ENCODE measurements at places on chromosomes 6 and 20. TPM values are rescaled to one million over a fixed set of nuclear protein-coding genes. Genes with fewer than 3 reads are reported as not detected.

DNA sequence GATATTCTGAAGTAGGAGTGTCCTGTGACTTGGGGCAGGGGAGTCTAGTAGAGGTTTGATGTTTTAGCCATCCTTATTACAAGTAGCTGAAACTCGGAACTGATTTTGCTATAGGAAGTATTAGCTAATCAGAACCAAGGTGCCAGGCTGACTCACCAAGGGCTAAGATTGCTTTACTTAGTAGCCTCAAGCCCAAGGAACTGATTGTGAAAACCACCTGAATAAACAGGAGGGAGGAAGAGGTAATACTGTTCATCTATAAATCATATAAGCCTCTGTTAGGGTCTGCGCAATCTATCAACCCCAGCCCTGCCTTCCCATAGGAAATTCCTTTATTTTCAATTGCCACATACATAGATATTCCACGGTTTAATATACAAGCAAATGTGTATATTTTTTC lies 54.4 kb downstream of the GNAS start:
- H3K27ac ChIP-seq: peak overlapping the region; percentile 97
- DNase-seq: no peak
- H3K4me1 ChIP-seq: peaks cover 23% of the 10 kb centered on the region
- H3K4me3 ChIP-seq: peak overlapping the region; percentile 25
- peaks cover 62% of the 10 kb centered on the region for H3K36me3 ChIP-seq

DNA sequence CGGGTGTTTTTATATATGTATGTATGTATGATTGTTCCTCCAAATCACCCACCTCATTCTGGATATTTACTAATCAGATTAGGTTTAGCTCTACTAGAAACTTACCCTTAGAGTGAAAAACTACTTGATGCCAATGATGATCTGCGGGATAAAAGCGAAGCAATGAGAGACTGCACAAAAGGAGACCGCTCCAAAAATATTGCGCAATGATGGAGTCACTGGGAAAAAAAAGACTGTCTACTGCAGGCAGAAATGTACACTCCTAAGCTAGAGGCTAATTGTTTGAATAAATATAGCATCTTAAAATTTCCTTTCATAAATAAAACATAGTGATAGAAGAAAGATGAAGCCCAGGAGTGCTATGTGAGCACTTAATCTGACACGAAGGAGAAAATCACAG lies 7.3 kb downstream of the RAB32 start:
- H3K4me1 ChIP-seq: peaks cover 25% of the 10 kb centered on the region
- no peak for DNase-seq
- H3K27me3 ChIP-seq: no peaks in the 10 kb centered on the region
- no peak overlapping the region for H3K4me3 ChIP-seq
- H3K36me3 ChIP-seq: peaks cover 35% of the 10 kb centered on the region

DNA sequence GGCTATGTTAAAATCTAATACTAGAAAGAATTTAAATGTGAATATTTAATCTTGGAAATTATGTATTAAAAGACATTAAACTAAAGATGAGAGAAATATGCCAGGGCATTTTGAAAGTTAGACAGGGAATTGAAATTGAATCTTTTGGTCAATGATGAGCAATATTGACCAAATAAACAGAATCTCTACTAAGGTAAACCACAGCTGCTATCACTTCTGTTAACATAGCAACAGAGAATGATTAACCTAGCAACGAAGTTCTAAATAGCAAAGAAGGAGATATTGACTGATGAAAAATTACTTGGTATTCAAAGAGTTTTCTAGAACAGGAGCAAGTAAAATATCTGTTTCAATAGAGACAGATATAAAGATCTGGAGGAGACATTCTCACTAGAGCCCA lies 45.2 kb upstream of the RSPO3 start:
- no peaks in the 10 kb centered on the region for H3K36me3 ChIP-seq
- no peaks in the 10 kb centered on the region for H3K27me3 ChIP-seq
- DNase-seq: no peak
- H3K27ac ChIP-seq: no peak overlapping the region
- no peak overlapping the region for H3K4me3 ChIP-seq

HDGFL1 gene
- 0.11 TPM for total RNA-seq

ERVFRD-1 gene
- 0.23 TPM for total RNA-seq

GRCh38 chr6:138522611-138523010 lies 23.3 kb upstream of the NHSL1 start:
- DNase-seq: no peak
- H3K36me3 ChIP-seq: peaks cover 20% of the 10 kb centered on the region
- no peaks in the 10 kb centered on the region for H3K27me3 ChIP-seq
- no peak overlapping the region for H3K27ac ChIP-seq

DNA sequence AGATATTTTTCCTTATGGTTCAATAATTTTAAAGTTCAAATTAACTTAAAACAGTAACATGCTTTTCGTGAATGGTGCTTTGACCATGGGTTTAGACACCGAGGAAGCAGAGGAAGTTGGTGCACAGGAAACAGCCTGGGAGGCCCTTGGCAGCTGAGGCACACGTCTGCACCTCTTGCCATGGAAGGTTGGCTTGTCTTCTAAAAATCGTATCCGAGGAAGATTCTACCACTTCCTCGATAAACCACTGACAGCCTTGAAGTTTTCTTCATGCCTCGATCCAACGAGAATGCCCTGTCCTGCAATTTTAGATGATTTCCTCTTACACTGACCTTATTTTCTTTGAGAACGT lies 12.2 kb downstream of the DLL1 start:
- DNase-seq: no peak
- H3K4me3 ChIP-seq: no peak overlapping the region
- H3K4me1 ChIP-seq: no peaks in the 10 kb centered on the region
- peaks cover 11% of the 10 kb centered on the region for H3K27me3 ChIP-seq

DNA sequence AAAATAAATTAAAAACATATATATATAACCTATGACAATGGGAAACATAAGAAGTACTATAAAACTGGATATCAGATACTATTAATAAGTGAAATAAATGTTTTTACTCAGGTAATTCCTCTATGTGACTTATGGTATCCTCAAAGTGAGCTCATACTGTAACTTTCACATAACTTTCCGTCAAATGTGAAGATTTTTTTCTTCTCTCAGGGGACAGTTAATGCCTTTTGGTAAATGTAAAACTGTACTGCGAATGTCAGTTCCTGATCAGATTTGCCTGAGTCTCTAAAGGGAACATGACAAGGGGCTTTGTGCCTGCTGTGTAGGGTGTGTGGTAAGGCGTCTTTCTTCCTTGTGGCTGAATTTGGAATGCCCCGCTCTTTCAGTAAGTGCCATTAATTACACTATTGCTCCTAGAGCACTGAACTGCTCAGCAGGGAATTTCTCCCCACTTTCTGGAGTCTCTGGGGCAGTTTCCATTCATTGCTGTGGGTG lies 271.8 kb downstream of the PRL start:
- peak overlapping the region; percentile 93 for H3K27ac ChIP-seq
- peaks cover 37% of the 10 kb centered on the region for H3K4me1 ChIP-seq
- peaks cover 10% of the 10 kb centered on the region for H3K36me3 ChIP-seq

- H3K27me3 ChIP-seq: peaks cover 4% of the 10 kb centered on the region
- H3K4me3 ChIP-seq: no peak overlapping the region
- H3K27ac ChIP-seq: no peak overlapping the region
- no peak for DNase-seq
- H3K36me3 ChIP-seq: no peaks in the 10 kb centered on the region
Observed at GRCh38 chr20:54058420-54059139, 11.8 kb downstream of the BCAS1 start.

- H3K27ac ChIP-seq: no peak overlapping the region
- peaks cover 4% of the 10 kb centered on the region for H3K27me3 ChIP-seq
- H3K4me1 ChIP-seq: peaks cover 4% of the 10 kb centered on the region
- DNase-seq: no peak
Observed at GRCh38 chr6:35569011-35569461, 56.3 kb upstream of the TULP1 start.

- peaks cover 19% of the 10 kb centered on the region for H3K4me1 ChIP-seq
- no peak for DNase-seq
- no peaks in the 10 kb centered on the region for H3K36me3 ChIP-seq
- no peaks in the 10 kb centered on the region for H3K27me3 ChIP-seq
Observed at GRCh38 chr6:113184736-113185135, 672.4 kb upstream of the MARCKS start.

- peaks cover 14% of the 10 kb centered on the region for H3K4me1 ChIP-seq
- H3K36me3 ChIP-seq: no peaks in the 10 kb centered on the region
- no peak overlapping the region for H3K27ac ChIP-seq
- H3K27me3 ChIP-seq: no peaks in the 10 kb centered on the region
- DNase-seq: no peak
Observed at GRCh38 chr6:119542037-119542436, 192.5 kb upstream of the MAN1A1 start.

Data from mesothelial cell of epicardium (in vitro differentiated cells).